Neuronal stem cell (in vitro differentiated cells): ENCODE measurements at places on chromosomes 16 and 17.

- DNase-seq: no peak
These were observed 180.5 kb downstream of the ZNF423 start for GRCh38 chr16:49675413-49675812.

- DNase-seq: no peak
These were observed 118.8 kb upstream of the FOXF1 start for GRCh38 chr16:86391486-86391885.

GRCh38 chr17:43760254-43760852 is 1.8 kb upstream of the SOST start:
- DNase-seq: peak; percentile 93

GRCh38 chr16:88387941-88388627 is 5.3 kb downstream of the ZNF469 start:
- DNase-seq: no peak

GRCh38 chr17:53058031-53058430 is 764.7 kb upstream of the KIF2B start:
- no peak for DNase-seq

- DNase-seq: no peak
These were observed 451 bp downstream of the IL32 start for GRCh38 chr16:3065742-3066439.
